ENCODE measurements at places on chromosomes 13 and 19.

- DNase-seq: peak; percentile 47
Observed at GRCh38 chr13:40190641-40191100, 475.8 kb downstream of the FOXO1 start.

DNA sequence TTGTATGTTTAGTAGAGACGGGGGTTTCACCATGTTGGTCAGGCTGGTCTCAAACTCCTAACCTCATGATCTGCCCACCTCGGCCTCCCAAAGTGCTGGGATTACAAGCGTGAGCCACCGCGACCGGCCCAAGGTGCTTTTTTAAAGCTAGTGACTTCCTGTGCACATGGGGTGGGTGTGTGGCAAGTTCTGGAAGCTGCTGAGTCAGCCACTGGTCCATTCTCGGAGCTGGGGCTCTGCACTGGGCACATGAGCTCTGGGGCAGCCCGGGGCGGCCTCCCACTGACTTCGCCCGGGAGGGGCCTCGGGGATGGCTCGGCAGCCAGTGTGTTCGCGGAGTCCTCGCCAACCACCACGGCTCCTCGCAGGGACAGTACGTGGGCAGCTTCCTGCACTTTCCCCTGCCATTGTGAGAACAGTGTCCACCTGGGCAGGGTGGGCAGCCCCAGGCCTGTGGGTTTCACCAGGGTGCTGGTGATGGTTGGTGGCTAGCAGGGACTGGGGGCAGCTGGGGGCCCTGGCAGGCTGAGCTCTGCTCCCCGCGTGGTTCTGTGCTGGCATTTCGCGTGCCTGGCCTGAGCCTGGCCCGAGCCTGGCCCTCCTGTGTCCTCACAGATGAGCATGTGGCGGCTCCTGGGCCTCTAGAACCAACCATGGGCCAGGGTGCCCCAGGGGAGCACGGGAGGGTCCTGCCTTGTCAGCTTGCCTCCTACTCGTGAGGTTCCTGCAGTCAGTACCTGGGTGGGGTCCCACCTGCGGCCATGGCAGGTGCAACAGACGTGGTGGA lies 12.2 kb downstream of the CBARP start:
- no peak for DNase-seq

DNA sequence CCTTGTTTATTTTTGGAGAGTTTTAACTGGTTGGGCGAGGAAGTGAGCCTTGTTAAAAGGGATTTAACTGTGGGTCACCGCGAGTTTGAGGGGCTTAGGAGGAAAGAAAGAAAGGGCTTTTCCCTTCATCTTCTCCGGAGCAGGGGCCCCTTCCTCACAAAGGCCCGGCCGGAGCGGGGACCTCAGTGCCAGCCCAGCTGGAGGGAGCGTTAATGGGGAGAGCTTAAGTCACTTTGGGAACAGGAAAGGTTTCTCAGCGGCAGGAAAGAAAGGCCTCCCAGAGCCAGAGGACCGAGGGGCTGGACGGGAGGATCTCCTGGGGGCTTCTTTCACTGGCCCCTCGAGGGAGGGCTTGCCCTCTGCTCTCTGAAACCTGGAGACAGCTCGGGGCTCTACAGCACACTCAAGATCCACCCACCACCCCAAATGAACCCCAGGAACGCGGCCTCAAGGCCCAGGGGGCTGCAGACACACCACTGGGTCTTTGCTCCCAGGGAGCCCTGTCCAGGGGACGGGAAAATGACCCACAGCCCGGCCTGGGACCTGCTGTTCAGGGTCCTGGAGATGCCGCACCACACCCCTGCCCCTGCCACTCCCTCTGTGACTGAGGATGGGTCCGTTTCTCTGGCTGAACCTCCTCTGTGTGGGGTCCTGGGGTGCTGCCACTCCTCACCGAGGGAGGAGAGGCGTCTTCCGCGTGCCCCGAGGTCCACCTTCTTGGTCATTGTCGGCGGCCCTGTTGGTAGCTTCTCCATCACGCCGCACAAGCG lies 128.3 kb downstream of the URI1 start:
- DNase-seq: no peak

- no peak for DNase-seq
Observed at GRCh38 chr13:72507416-72508199, 219.8 kb downstream of the MZT1 start.

DNA sequence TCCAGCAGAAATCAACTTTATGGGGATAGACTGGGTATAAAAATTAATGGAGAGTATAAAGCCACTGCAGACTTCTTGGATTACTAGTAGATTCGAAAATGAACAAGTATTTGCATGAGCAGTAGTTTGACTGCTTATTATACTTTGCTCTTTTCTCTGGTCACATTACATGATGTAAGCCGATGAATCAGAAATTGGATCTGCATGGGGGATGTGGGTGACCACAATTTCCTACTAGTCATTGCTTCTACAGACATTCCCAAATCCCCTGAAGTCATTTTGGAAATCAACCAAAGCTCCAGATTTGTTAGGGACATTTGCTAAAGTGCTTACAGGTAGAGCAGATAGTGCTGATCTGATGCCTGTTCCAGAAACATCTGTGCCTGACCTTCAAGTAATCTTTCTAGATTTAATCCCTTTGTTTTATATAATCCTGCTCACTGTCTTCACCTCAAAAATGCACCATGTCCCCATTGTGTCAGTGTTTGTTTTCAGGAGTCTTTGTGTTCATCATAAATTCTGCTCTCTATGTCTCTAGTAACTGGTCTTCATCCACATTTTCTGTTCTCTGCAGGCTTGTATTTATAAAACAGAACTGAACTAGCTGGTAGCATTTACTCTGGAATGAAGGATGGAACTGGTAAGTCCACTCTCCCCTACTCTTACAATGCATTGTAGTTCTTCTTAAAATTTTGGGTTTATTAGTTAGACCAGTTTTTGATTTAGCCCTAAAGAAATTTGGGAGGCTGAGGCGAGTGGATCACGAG lies 201.5 kb upstream of the CSNK1A1L start:
- no peak for DNase-seq

Data from stimulated activated CD4-positive, alpha-beta T cell treated with anti-CD3 and anti-CD28 coated beads, TNF-alpha, amount 100 ng/mL, for 4 hours (primary cell).